K562 (cell line): ENCODE measurements at places on chromosomes 12 and 14.

- DNase-seq: peak; percentile 69
Measured at GRCh38 chr14:104827177-104828055, 26.5 kb downstream of the ZBTB42 start.

- no peak for DNase-seq
Measured at GRCh38 chr14:40221428-40221827, 789.2 kb upstream of the FBXO33 start.

GRCh38 chr14:35826218-35826951 lies at the start of gene BRMS1L:
Gene BRMS1L, plus strand, starts transcription at chr14:35826338. Its CDS starts 179 bp downstream, at chr14:35826517.
- peak; percentile 92 for DNase-seq

- DNase-seq: peak; percentile 92
Measured at GRCh38 chr12:113932381-113933196, 33.5 kb downstream of the RBM19 start.

DNA sequence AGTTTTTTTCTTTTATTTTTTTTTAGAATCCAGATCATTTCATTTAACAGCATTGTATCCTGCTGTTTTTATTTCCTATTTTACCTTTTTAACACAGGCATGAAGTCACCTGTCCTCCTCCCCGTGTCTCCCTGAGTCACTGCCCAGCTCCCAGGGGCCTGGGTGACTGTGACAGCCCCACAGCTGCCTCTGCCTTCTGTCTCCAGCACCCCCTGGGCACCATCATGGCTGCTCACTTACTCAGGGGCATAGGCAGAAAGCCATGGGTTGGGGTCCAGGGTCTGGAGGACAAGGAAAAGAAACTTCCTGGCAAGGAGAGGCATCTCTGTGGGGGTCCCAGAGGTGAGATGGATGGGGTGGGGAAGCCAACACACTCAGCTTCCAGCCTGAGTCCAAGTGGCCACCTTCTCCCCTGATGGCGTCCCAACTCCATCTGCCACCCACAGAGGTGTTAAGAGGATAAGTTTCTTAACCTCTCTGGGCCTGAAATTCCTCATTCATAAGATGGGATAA lies 25.3 kb downstream of the TMEM63C start:
- no peak for DNase-seq

DNA sequence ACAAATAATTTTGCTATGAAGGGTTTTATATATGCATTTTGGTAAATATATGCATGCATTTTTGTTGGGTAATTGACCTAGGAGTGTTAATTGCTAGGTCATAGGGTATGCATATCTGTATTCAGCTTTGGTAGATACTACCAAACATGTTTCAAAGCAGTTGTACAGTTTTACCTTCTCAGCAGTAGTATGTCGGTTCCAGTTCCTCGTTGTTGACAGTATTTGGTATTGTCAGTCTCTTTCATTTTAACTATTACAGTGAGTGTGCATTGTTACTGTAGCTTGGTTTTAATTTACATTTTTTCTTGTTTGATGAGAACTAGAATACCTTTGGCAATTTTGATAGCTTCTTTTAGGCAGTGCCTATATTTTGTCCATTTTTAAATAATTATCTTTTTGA lies 98.9 kb downstream of the ARID2 start:
- DNase-seq: no peak
